ENCODE measurements at places on chromosomes 11 and 22.

DNA sequence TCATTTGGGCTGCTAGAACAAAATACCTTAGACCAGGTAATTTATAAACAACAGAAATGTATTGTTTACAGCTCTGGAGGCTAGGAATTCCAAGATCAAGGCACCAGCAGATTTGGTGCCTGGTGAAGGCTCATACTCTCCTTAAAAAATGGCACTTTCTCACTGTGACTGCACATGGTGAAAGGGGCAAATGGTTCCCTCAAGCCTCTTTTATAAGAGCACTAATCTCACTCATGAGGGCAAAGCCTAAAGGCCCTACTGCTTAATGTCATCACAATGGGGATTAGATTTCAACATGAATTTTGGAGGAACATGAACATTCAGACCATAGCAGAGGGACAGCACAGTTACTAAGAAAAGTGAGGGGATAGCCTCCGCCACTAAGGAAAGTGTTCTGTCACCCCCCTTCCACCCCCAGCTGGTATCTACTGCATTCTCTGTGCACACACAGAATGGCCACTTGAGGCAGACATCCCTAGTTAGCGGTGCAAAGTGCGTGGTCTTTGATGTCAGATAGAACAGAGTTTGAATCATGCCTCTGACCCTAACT, 47.2 kb upstream of the CEP295 start:
- peak; percentile 31 for DNase-seq

GRCh38 chr11:7899418-7899817, 31.6 kb downstream of the OR10A6 start:
- no peak for DNase-seq

- no peak for DNase-seq
Observed at GRCh38 chr11:111639226-111639925, 37.1 kb downstream of the SIK2 start.

GRCh38 chr11:66936311-66936711, 21.9 kb downstream of the PC start:
- no peak for DNase-seq

GRCh38 chr11:44608651-44608990, 43.2 kb downstream of the CD82 start:
- no peak for DNase-seq

DNA sequence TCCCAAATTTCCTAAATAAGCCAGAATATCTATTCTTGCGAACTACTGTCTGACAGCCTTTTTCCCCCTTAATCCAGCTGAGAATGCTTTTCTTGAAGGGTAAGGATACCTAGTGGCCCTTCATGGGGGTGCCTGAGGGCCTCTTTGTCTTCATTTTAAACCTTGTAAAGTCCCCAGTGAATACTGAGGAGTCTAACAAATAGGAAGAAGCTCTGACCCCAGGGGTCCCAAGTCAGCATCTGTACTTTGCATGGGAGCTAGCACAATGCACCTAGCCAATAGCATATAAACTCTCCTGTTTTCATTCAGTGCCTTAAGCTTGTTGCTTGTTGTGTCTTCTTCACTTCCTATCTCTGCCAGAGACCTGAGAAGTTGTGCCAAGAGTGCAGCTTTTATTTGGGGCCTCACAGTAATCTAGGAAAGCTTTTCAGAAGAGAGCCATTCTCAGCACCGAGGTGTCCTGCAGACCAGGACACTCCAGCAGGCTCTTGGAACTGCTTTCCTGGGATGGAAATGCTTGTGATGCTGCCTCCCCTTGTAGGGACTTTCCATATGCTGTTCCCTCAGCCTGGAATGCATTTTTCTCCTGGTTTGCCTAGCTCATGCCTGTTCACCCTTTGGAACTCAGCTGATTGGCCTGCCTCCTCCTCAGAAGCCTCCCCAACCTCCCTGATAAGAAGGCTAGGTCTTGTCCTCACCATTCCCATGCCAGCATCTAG, 37.2 kb downstream of the BMAL1 start:
- no peak for DNase-seq

DNA sequence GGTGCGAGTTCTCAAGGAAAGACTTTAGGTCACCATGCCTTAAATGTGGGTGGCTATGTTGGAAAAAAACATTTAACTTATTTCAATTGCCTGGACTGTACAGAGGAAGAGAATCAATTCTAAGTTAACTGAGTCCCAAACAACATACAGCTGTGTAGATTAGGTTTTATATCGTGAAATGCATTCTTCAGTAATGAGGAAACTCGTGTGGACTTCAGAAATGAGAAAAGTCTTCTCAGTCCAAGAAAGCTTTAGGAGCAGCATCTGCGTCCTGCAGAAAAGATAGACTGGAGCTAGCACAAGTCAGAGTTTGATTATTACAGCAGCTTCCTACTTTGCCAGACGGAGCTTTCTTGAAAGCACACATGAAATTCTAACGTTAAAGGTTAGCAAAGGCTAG, 673.0 kb downstream of the OPCML start:
- DNase-seq = no peak

DNA sequence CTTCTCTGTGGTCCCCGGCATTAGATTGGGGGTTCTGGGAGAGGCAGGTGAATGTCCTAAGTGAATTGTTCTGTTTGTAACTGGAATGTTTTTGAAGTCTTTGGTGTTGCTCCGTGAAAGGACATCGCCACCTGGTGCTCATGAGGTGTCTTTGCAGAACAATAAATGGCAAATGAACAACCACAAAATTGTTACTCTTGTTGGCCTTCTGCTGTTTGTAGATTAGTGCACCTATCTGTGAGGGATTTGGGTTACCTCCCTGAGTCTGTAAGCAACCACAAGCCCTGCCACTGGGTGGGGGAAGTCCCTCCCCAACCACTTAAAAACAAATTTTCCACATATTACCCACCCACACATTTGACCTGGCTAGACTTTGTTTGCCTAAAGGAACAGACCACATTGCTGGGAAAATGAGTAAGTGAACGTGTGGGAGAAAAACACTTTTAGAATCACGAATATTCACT, 4.7 kb downstream of the MPEG1 start:
- DNase-seq = peak; percentile 35

GRCh38 chr11:77253690-77254089, 47.8 kb downstream of the GDPD4 start:
- no peak for DNase-seq

DNA sequence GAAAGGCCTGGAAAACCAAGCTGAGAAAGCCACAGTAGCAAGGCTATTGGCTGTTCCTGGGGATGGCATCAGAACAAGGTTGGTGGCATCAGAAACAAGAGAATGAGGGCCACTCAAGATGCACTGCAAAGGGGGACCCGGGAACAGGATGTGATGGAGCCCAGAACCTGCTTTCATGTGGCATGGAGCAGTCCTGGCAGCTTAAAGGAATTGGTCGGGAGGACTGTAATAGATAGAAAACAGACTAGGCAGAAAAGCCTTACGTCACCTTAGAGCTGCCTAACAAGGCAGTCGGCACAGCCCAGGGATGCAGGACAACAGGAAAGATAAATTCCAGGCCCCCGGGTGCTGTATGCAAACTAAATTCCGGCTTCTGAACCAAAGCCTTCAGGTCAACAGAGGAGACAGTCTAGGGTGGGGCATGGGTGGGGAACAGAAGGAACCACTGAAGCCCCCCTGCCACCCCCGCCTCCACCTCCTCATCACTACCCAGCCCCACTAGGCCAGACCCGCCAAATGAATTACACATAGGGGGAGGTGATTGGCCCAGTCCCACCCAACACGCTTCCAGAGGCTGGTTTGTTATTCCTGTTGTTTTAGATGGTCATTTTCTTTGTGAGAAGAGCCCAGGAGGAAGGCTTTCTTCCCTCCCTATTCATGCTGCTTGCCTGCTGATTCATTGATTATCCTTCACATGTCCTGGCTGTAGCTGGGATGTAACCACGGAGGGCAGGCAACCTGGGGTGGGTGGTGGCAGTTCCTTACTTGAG, 25.7 kb upstream of the LRRC55 start:
- no peak for DNase-seq

DNA sequence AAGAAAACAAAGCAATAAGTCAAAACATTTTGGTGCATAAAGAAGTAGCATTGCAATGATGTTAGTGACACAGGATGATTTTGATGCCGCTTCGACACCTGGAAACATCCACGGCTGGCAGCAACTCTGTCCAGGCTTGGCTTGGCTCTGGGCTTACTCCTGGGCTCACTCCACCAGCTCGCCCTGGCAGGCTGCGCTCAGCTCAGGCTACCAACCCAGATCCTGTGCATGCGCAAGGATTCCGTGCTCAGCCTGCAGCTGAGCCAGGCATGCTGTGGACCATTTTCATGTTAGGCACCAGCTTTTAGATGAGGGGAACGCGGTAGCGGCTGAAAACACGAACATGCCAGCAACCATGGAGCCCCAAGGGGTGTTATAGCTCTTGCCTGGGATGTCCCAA, 66.0 kb downstream of the SLC25A17 start:
- no peak for DNase-seq

DNA sequence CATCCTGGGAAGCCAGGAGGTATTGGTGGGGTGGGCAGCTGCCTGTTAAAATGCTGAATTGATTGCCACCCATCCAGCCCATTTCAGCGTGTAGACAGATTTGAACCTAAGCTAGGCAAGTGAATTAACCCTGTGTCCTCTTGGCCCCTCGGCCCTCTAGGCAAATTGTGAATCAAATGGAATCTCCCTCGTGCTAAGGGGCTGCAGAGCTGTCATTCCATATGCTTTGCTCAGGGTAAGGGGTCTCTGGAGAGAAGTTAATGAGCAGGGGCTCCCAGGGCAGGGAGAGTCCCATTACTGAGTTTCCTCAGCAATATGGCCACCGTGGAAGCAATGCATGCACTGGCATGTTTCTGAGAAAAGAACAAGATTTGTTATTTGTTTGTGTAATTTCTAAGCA, 117.7 kb upstream of the RCN1 start:
- DNase-seq = no peak

DNA sequence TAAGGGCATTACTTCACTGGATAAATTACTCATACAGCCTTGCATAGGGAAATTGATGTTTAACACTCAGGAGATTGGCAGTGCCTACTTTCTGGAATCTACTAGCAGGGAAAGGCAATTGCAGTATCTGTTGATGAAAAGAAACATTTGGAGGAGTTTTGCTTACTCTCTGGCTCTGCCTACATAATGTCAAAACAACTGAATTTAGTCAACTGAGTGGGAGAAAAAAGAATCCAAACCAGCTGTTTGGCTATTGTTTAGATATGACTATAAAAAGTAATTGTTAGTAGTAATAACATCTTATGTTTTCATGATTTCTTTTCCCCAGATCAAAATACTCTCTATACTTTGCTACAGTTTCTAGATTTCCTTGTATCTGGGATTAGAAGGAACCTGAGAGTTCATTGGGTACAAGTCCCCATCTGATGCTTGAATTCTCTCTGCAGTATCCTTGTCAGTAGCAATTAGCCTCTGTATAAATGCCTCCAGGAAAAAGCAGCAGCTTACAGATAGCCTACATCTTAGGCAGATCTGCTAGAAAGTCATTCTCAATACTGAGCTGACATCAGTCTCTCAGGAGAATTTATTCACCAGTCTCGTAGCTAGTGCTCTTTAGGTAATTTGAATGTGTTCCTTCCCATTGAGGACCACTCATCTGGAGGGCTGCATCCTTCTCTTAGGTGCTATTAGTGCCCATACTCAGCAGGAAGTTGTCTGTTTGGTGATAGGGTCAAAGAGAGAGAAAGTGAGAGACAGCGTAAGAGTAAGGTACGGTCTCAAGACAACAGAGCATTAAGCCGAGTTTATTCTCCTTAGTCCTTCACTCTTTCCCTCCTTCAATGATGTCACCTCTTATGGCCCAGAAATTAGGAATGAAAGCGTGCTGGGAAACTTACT, 185.9 kb upstream of the CCDC90B start:
- no peak for DNase-seq

DNA sequence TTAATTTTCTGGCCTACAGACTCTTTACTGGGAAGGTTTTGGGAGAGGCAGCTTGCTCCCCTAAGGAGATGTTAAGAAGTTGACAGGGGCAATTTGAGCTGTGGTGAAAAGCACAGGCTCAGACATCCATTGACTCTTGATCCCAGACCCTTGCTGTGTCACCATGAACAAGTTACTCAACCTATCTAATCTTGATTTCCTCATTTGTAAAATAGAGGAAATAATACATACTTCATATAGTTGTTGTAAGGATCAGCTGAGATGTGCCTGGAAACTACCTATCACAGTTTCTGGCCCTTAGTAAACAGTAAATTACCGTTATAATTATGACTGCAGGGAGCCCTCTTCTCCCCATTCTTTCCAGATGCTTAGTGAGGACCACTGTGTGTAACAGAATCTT, 16.6 kb upstream of the SCGB1D4 start:
- no peak for DNase-seq

DNA sequence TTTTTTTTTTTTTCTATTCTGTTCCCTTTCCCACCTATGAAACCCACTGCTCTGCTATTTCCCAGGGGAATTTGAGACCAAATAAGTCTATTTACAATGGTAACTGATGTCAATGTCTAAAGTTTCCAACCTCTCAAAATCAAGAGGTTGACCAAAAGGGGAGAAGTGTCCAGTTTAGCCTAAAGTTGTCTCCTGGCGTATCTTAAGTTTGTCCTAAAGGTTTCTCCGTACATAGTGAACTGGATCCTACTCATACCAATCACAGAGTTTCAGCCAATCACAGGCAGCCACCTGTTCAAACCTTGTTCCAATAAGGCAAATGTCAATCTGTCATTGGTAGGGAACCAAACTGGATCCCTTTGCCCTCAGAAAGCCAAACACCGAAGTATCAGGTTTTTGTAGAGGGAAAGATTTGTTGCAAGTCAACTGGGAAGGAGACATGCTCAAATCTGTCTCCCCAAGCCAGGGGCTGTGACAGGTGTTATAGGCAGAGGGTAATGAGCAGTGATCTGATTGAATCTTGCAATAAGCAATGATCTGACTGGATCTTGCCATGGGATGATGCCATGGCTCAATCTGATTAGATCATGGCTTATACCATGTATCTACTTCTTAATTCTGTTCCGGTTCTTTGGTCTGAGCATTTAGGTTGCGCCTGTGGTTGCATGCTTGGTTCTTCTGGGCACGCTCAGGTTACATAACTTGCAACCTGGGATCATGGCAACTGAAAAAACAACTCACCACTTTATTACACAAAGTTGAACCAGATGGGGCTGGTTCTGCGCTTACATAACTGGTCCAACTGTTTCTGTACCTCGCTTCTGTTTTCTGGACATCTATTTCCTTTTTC, 1.1 kb upstream of the VPS37C start:
- DNase-seq = peak; percentile 24

DNA sequence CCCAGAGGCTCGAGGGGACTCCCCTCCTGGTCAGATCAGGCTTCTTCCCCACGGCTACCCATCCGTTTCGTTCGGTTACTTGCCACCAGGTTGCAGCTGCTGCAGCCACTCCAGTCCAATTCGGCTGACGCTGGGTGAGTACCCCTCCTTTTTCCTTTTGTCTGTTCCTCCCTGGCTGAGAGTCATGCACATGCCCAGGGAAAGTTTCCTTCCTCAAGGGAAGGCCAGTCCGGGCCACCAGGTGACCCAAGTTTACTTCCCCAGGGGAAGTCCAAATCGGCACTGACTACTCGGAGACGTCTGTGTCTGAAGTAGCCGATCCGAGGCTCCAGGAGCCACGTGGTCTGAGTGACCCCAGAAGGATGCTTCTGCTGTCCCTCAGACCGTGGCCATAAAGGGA, 13.2 kb upstream of the OR56A3 start:
- no peak for DNase-seq

All from activated CD4-positive, alpha-beta memory T cell treated with anti-CD3 and anti-CD28 coated beads, Interleukin-2, amount 10 ng/mL, durations not matched to agents 7 days and 5 days (primary cell).